ENCODE measurements at places on chromosomes 7 and 10. TPM values are rescaled to one million over a fixed set of nuclear protein-coding genes. Genes with fewer than 3 reads are reported as not detected.

STOX1 gene
- 16.2 TPM for total RNA-seq

EGR2 gene
- total RNA-seq: 0.18 TPM

PDGFA gene
- 14.5 TPM for total RNA-seq

OR2A42 gene
- total RNA-seq: 0.45 TPM

DNA sequence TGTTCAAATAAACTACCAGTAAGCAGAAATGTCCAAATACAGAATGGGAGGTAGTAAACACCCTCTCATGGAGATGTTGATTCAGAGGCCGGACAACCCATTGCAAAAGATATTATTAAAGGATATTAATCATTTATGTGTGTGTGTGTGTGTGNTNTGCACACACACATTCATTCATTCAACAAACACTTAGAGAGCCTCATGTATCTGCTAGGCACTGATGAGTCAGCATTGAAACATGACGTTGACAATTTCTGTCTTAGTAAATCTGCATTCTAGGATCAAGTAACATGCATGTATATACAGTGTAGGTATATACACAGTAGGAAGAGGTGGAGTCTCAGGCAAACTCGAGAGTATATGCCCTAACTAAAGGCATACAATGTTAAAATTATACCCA, 187.0 kb downstream of the ZNF365 start:
- no peak for DNase-seq

DNA sequence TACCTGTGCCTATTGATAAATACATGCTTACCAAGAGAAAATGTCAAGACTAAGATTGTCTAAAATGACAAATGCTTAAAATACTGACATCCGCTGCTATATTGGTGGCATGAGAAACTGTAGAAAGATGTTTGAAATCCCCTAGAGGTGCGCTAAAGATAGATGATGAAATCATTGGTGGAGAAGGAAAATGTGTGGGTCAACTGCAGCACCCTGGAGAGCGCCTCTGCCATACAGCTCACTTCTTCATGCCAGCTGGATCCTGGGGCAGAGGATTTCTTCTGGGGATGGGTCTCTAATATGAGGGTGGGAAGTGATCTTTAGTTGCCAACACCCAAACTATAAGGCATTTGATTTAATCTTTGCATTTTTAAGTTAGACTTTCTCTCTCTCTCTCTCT, 680.4 kb upstream of the POM121L12 start:
- no peak for DNase-seq

DNA sequence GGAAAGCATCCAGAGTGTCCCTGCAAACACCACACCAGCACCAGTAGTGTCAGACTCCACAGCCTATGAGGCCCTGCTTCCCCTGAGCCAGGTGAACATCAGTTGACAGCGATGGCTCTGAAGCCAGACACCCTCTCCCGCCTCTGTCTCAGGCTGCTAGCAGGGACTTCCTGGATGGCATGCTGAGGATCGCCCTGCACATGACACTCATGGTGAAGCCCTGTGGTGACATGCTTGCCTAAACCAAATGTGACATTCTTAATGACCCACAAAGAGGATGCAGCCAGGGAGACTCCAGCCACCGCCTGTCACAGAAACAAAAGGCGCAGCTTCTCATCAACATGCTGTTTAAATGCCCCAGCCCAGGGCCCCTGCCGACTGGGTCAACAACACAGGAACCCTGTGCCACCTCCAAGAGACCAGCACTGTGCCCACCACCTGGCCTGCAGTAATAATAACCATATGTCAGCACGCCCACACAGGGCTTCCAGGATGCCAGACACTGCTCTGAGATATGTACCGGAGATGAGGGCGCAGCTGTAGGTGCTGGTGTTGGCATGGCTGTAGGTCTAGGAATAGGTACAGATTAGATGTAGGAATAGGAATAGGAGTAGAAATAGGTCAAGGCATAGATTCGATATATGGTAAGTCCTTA, 81.3 kb downstream of the GRID1 start:
- DNase-seq: peak; percentile 13

GRCh38 chr10:128566361-128566968, 440.2 kb upstream of the MKI67 start:
- DNase-seq: no peak

- no peak for DNase-seq
Measured at GRCh38 chr10:129967579-129968019, 3.5 kb upstream of the EBF3 start.

DNA sequence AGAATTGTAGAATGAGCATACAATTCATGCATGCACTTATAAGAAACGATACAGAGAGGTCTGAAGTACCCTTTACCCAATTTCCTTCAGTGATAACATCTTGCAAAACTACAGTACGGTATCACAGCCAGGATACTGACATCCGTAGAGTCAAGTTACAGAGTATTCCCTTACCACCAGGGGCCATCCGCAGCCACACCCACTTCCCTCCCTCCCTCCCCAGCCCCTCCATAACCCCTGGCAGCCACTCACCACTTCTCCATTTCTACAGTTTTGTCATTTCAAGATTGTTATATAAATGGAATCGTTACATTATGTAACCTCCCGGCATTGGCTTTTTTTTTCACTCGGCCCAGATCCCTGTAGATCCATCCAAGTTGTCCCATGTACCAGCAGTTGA, 113.6 kb upstream of the RET start:
- no peak for DNase-seq

DNA sequence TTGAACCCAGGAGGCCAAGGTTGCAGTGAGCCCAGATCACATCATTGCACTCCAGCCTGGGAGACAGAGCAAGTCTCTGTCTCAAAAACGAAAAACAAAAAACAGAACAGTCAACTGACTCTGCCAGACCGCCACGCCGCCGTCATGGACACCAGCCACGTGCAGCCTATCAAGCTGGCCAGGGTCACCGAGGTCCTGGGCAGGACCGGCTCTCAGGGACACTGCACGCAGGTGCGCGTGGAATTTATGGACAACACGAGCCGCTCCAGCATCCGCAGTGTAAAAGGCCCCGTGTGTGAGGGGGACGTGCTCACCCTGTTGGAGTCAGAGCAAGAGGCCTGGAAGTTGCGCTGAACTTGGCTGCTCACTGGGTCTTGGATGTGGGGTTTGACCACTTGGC, 470.0 kb downstream of the CALN1 start:
- no peak for DNase-seq

All from cerebellum (tissue), 4 donors.